ENCODE measurements at places on chromosomes 6 and 20. TPM values are rescaled to one million over a fixed set of nuclear protein-coding genes. Genes with fewer than 3 reads are reported as not detected.

The IP6K3 gene
- total RNA-seq, result not detected

The ZBTB46 gene
- total RNA-seq, result 0.28 TPM

The EFCAB8 gene
- total RNA-seq, result 1.3 TPM

The PGK2 gene
- total RNA-seq, result not detected

The OCSTAMP gene
- not detected for total RNA-seq

DNA sequence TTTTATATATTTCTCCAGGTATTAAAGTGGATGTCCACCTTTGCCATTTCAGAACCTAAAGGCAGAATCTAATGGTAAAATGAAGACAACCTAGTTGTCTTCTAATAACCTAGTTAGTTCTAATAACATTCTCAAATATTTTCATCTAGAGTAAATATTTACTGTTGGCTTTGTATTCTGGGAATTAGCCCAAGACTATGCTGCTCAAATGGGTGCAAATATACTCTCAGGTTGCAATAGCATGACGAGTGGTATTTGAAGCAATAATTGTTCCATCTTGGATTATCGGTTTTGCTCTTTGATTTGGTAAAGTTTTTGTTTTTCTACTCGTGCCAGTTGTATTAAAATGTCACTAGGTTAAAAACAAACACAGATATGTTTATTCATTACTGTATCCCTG lies 21.0 kb upstream of the RSPH4A start:
- no peaks in the 10 kb centered on the region for H3K27me3 ChIP-seq
- no peak overlapping the region for H3K27ac ChIP-seq
- DNase-seq, result no peak
- no peak overlapping the region for H3K4me3 ChIP-seq

DNA sequence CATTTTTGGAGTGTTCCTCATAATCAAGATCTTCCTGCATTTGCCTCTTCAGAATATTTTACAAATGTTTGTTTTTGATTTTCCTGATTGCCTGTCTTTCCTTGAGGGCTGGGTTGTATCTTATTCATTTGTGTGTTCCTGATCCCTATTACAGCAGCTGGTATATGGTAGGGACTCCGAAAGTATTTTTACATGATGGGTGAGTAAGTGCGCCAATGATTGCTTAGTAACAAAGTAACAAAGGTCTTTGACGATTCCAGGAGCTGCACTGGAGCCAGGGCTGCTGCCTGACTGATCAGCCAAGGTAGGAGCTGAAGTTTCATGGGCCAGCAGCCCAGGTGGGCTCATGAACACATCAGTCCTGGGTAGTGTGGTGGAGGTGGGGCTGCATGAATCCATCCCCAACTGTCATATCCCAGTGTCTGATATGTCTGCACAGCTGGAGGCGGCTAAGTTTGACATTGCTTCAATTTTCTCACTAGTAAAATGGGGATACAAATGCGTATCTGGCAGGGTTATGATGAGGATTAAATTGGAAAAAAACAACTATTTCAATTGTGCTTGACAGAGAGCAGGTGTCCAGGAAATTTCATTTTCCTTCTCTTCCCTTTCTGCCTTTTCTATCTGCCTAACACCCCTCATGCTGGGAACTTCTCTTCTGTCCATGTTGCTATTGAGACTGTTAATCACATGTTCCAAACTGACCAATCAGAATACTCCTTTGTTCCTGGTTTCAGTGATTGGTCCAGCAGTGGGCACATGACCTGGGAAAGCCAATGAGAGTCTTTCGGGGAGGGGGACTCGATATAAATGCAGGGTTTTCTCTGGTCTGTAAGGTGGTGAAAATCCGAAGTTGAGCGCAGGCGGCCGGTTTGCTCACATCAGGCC lies 90.7 kb downstream of the CDH26 start:
- H3K27ac ChIP-seq, result no peak overlapping the region
- no peaks in the 10 kb centered on the region for H3K27me3 ChIP-seq
- DNase-seq, result no peak
- no peaks in the 10 kb centered on the region for H3K36me3 ChIP-seq
- H3K4me3 ChIP-seq, result no peak overlapping the region

GRCh38 chr20:34575756-34576155 lies 17.2 kb downstream of the MAP1LC3A start:
- no peak overlapping the region for H3K27ac ChIP-seq
- peaks cover 34% of the 10 kb centered on the region for H3K36me3 ChIP-seq
- H3K4me1 ChIP-seq, result peaks cover 2% of the 10 kb centered on the region
- no peak overlapping the region for H3K4me3 ChIP-seq

DNA sequence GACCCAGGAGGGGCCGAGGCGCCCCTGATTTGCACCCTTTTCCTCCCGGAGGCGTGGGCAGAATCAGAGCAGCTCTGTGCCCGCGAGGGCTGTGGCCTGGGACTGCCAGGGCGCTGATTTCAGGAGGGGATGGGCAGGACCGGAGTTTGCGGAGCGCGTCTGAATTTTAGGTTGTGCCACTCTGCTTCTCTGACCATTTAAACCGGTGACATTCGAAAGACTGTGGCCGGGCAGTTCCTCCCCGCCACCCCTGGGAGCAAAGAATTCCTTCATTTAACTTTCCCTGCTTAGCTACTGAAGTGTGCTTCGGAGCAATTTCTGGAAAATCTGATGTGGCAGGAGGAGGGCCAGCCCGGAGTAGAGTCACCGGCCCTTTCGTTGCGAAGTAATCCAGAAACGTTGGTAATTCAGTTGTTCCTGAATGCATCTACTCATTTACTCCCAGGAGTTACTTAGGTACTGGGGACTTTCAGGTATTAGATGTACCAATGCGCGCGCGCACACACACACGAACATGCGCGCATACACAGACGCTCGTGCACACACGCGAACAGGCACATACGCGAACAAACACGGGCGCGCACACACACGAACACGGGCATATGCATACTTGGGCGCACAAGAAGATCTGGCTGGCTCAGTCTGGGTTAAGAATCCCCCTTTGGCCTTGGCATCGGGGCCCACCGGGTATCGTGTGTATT lies 568 bp downstream of the CCDC170 start:
- peak; percentile 22 for DNase-seq
- peak overlapping the region; percentile 72 for H3K4me3 ChIP-seq
- H3K4me1 ChIP-seq, result peaks cover 6% of the 10 kb centered on the region
- H3K27ac ChIP-seq, result no peak overlapping the region
- H3K27me3 ChIP-seq, result peaks cover 7% of the 10 kb centered on the region
- no peaks in the 10 kb centered on the region for H3K36me3 ChIP-seq

GRCh38 chr6:45376310-45377042 lies 1.3 kb downstream of the SUPT3H start:
- H3K4me3 ChIP-seq, result peak overlapping the region; percentile 93
- no peaks in the 10 kb centered on the region for H3K27me3 ChIP-seq
- peak overlapping the region; percentile 97 for H3K27ac ChIP-seq
- DNase-seq, result no peak
- no peaks in the 10 kb centered on the region for H3K36me3 ChIP-seq

GRCh38 chr6:129267028-129267427 lies 384.1 kb downstream of the LAMA2 start:
- H3K4me3 ChIP-seq, result no peak overlapping the region
- no peaks in the 10 kb centered on the region for H3K4me1 ChIP-seq
- no peaks in the 10 kb centered on the region for H3K36me3 ChIP-seq
- no peak for DNase-seq
- H3K27me3 ChIP-seq, result peaks cover 3% of the 10 kb centered on the region

DNA sequence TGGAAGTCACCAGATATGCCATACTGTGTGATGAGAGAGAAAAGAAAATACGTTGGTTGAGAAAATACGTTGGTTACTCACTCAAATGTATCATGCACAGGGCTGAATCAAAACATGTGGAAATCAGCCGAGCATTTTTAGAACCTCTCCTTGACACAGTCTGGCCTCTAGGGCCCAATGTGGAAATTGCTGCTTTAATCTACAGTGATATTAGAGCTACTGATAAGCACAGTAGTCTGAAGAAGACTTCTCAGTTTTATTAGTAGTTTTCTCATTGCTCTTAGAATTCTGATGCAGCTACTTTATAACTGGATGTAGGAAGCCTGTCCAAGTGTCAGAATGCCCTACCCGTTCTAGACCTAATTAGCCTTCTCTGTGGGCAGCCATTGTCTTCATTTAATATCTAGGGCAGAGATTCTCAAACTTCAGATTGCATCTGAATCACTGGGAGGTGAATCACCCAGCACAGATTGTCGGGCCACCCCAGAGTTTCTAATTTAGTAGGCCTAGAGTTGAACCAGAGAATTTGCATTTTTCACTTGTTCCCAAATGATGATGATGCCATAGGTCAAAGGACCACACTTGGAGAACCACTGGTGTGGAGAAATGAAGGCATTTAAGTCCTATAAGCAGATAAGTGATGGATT lies 229.1 kb downstream of the PLCB1 start:
- H3K27me3 ChIP-seq, result no peaks in the 10 kb centered on the region
- H3K4me1 ChIP-seq, result no peaks in the 10 kb centered on the region
- no peak for DNase-seq
- H3K4me3 ChIP-seq, result no peak overlapping the region
- no peak overlapping the region for H3K27ac ChIP-seq
- H3K36me3 ChIP-seq, result no peaks in the 10 kb centered on the region

DNA sequence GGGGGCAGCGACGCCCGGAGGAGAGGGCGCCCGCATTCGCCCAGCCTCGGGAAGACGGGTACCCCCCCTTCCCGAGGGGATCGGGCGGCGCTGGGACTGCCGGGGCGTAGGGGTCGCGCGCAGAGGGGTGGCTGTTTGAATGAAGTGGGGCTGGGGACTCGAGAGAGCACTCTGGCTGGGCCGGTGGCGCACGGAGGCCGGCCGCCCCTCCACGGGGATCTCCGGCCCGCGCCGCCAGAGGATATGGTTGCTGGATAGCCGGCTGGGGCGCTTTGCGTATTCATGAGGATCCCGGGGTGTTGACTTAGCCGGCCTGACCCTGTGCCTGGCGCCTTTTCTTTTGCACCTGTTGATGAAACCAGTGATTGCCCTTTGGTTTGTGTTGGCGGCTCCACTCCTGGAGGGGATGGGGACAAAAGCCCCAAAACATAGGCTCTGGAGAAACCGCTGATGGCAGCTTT lies 469 bp downstream of the SYNJ2 start:
- H3K27me3 ChIP-seq, result no peaks in the 10 kb centered on the region
- no peaks in the 10 kb centered on the region for H3K36me3 ChIP-seq
- H3K4me3 ChIP-seq, result peak overlapping the region; percentile 81
- DNase-seq, result no peak

GRCh38 chr20:1375515-1375914 lies 17.3 kb downstream of the FKBP1A start:
- H3K4me3 ChIP-seq, result no peak overlapping the region
- no peak for DNase-seq
- H3K36me3 ChIP-seq, result peaks cover 8% of the 10 kb centered on the region
- no peak overlapping the region for H3K27ac ChIP-seq
- H3K4me1 ChIP-seq, result peaks cover 30% of the 10 kb centered on the region
- H3K27me3 ChIP-seq, result no peaks in the 10 kb centered on the region

DNA sequence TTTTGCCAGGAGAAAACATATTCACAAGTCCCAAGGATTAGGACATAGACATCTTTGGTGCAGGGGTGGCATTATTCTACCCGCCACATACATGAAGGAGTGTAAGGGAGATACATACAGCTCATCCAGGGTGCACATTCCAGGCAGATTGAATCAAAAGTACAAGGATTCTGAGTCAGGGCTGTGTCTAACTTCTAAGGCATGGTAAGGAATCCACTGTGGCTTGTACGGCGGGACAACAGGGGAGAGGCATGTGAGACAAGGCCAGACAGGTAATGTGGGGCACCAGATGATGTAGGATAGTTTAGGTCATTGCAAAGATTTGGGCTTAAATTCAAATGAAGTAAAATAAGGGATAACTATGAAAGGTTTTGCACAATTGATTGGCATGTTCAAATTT lies 780.9 kb downstream of the C6orf118 start:
- no peaks in the 10 kb centered on the region for H3K27me3 ChIP-seq
- no peak for DNase-seq
- H3K36me3 ChIP-seq, result no peaks in the 10 kb centered on the region

DNA sequence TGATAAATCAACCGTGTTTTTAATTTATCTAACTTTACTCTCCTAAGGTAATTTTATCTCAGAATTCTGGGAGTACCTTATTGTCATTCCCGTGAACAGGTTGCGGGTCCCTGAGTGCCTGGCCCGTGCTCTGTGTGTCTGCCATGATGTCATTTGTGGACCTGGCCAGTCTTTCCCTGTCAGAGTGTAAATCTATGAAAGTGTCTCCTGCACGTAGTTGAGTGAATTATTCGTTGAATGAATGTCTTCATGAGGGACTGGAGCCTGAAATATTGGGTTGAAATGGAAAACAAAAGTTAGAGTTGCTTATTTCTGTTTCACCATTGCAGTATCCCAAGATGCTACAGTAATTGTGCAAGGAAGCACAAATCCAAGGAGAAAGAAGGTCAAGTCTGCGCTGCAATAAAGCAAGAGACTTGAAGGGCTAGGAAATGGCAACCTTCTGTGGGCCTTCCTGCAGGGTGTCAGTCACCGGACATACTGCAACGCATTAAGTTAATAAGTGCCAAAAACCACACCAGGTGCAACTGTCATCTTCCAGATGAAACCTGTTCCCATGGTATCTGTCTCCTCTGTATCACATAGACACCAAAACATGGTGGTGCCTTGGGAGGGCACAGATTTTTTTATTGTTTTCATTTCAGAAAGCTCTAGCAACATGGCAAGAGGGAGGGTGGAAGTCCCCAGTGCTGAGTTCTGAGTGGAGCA lies 135.5 kb downstream of the ZDHHC14 start:
- no peak overlapping the region for H3K4me3 ChIP-seq
- no peaks in the 10 kb centered on the region for H3K4me1 ChIP-seq
- DNase-seq, result no peak
- H3K27ac ChIP-seq, result no peak overlapping the region
- H3K27me3 ChIP-seq, result no peaks in the 10 kb centered on the region
- no peaks in the 10 kb centered on the region for H3K36me3 ChIP-seq

GRCh38 chr20:19673575-19673974 lies 84.5 kb upstream of the RIN2 start:
- no peaks in the 10 kb centered on the region for H3K4me1 ChIP-seq
- H3K27me3 ChIP-seq, result peaks cover 5% of the 10 kb centered on the region
- H3K36me3 ChIP-seq, result no peaks in the 10 kb centered on the region
- no peak for DNase-seq

DNA sequence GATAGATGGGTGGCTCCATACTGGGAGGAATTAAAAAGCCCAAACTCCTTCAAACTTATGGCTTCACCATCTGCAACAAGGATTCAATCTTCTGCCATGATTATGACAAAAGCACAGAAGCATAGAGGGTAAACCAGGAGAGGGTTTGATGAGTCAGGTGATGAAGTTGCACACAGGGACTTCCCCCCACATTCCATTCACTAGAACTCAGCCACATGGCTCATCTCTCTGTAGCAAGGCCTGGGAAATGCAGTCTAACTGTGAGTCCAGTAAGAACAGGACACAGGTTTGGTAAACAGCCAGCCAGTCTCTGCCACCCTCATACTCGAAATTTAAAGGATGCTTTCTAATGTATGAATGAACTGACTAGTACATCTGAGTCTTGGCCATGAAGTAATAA lies 142.9 kb downstream of the HIVEP2 start:
- H3K4me1 ChIP-seq, result peaks cover 13% of the 10 kb centered on the region
- H3K27ac ChIP-seq, result no peak overlapping the region
- H3K36me3 ChIP-seq, result peaks cover 7% of the 10 kb centered on the region
- no peaks in the 10 kb centered on the region for H3K27me3 ChIP-seq
- DNase-seq, result no peak

DNA sequence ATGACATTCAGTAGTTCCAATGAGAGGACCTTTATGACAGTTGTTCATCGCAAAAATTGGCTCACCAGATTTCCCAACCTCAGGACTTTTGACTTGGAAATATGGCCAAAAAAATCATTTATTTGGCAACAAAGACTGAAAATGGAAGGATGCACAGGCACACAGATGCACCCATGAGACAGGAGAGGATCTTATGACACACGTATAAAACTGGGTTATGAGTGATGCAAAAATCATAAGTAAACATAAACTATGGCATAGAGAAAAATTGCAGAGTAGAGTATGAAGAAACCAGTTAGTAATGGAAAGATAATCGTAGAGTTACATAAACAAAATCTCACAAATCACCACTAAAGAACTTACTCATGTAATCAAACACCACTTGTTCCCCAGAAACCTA lies 546.9 kb downstream of the ADGRB3 start:
- DNase-seq, result no peak
- no peaks in the 10 kb centered on the region for H3K27me3 ChIP-seq
- H3K27ac ChIP-seq, result no peak overlapping the region
- H3K36me3 ChIP-seq, result no peaks in the 10 kb centered on the region
